Stimulated activated CD4-positive, alpha-beta T cell treated with anti-CD3 and anti-CD28 coated beads, Interleukin-15, amount 100 ng/mL, for 1 hour (primary cell): ENCODE measurements at places on chromosomes 4 and X.

DNA sequence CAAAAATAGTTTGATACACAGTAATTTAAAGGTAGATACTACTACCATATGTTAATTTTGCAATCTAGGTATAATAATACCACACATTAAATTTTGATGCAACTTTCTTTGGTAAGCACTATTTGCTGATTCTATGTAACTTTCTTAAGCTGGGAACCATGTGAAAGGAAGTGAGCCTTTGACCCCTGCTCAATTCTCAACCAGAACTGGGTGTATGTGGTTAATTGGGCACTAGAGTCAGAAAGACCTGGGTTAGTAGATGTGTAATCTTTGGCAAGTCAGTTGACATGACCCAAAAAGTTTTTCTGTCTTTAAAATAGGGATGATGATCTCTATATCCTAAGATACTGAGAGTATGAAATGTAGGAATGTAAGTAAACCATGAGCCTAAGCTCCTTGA lies 22.4 kb downstream of the TLR2 start:
- DNase-seq: no peak

DNA sequence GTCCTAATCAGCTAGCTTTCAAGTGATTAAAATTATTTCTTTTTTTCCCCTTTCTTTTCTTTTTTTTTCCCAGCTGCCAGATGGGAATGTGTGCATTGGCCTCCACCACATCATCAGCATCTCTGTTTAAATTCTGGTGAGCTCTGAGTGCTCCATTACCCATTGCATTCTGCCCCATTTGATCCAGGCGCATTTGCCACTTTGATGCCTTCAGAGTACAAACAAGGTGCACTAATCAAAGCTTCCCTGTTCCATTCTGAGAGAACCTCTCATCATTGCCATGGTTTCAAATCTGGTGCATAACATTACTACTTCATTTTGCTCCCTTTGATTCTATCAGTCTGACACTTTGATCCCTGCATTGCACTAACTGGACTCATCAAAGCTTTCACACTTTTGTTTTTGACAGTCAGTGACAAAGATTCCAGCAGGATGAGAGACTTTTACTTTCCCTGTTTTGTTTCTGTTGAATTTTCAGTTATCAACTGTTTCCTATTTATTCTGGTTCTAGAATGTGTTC lies 238.8 kb upstream of the PCDH10 start:
- no peak for DNase-seq

DNA sequence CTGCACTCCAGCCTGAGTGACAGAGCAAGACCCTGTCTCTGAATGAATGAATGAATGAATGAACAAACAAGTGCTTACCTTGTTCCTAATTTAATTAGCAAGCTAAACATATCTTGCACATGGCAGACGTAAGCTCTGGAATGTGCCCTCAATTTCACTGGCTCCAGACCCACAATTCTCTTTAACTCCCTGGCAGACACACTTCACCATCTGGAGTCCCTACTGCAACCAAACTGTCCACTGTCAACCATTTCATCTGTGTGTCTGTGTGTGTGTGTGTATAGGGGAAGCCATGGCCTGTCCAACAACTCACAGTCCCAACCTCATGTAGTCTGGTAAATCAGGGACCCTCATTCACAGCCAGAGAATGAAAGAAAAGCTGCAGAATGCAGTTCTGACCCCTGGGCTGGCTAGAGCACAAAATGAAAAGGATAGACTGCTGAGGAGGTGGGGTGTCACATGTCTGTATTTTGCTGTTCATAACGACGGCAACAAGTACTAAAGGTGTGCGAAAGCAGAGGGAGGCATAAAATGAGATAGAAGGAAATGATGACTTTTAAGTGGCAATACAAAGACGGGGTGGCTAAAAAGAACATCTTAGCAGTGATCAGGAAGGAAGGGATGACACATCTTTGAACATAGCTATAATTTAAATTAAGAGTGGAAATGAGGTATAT lies 114.1 kb downstream of the TSPAN5 start:
- no peak for DNase-seq

- no peak for DNase-seq
Observed at GRCh38 chr4:7811536-7812191, 128.0 kb downstream of the AFAP1 start.

- no peak for DNase-seq
Observed at GRCh38 chr4:69484011-69484410, 11.7 kb downstream of the UGT2B4 start.

DNA sequence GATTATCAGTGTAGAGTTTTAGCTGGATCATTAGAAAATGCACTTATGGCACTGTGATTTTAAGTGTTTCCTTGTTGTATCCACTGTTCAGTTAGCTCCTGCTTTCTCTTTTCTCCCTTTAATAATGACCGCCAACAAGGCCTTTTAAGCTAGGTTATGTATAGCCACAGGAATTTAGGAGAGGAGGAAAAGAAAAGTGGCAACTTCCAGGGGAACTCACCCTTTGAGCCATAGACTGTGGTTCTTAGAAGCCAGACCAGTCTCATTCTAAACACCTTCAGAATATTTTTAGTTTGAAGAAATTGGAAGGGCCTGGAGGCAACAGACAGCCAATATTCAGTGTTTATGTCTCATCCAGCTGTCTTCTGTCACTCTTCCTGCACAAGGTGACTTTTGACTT lies 6.1 kb downstream of the FGF2 start:
- no peak for DNase-seq

DNA sequence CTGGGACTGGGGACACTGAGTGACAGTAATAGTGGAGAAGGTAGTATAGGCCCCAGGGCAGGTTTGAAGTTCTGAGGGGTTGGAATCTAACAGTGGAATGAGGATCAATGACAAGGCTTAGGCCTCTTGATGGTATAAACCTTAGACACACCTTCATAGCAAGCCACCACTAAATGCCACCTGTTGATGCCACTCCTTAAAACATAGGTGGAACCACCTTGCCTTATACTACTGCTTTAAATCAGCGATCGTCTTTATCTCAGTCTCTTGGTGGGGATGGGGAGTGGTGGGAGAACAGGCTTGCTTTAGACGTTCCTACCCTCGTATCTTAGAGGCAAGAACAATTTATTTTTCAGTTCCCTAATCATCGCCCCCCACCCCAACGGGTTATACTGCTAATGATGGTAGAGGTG lies 1.2 kb downstream of the RAB33B start:
- DNase-seq: no peak

- no peak for DNase-seq
Observed at GRCh38 chrX:106144755-106145639, 23.1 kb upstream of the PWWP3B start.

DNA sequence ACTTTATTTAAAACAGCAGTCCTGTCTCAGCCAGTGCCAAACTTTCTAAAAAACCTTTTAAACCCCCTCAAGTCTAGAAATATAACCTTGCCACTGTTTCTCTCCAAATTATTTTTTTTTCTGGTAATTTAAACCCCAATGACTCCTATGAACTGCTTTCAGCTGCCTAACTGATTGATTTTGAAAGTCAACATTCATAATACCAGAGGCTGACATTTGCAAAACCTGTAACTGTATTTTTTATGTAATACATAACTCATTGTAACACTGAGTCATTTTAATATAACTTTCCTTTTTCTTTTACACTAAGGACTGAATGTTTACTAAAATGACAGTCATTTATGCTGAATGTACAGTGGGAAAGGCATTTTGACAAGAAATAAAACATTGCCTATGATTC lies 19.1 kb upstream of the EGFL6 start:
- no peak for DNase-seq

- DNase-seq: no peak
Observed at GRCh38 chr4:72531768-72532290, 37.2 kb downstream of the ADAMTS3 start.

DNA sequence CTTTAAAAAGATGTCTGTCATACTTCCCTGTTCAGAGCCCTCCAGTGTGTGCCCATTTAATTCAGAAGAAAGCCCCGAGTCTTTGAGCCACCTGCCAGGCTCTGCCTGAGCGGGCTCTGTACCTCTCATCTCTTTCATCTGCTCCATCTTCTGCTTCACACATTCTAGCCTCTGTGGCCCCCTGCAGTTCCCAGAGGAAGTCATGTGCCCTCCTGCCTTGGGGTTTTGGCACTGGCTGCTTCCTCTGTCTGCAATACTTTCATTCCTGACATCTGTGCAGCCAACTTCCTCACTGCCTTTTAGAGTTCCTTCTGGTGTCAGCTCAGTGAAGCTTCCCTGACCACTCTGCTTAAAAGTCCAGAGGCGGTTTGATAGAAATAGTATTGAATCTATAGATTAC lies 6.2 kb upstream of the STK32B start:
- no peak for DNase-seq

GRCh38 chr4:99647071-99647470 lies 10.6 kb downstream of the C4orf54 start:
- no peak for DNase-seq

GRCh38 chr4:133869486-133869885 lies 332.1 kb downstream of the PABPC4L start:
- DNase-seq: no peak

GRCh38 chrX:128698573-128699181 lies 646.5 kb upstream of the ACTRT1 start:
- no peak for DNase-seq

- DNase-seq: no peak
Observed at GRCh38 chr4:186939766-186940165, 216.1 kb upstream of the FAT1 start.

DNA sequence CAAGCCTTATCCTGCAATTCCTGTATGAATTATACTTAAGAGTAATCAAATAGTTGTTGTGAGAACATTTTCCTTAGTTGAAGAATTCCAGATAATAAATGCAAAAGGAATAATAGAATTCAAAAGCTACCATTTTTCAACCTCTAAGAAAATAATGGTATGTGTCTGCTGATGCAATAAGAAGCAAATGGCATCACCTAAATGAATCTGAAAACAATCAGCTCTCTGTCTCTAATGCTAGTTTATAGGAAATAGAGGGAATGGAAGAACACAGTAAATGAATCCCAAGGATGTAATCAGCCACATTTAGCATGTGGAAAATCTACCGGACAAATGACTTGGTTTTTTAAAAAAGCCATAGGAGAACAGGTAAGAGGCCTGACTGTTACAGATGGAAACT lies 115.1 kb downstream of the DCHS2 start:
- DNase-seq: no peak

DNA sequence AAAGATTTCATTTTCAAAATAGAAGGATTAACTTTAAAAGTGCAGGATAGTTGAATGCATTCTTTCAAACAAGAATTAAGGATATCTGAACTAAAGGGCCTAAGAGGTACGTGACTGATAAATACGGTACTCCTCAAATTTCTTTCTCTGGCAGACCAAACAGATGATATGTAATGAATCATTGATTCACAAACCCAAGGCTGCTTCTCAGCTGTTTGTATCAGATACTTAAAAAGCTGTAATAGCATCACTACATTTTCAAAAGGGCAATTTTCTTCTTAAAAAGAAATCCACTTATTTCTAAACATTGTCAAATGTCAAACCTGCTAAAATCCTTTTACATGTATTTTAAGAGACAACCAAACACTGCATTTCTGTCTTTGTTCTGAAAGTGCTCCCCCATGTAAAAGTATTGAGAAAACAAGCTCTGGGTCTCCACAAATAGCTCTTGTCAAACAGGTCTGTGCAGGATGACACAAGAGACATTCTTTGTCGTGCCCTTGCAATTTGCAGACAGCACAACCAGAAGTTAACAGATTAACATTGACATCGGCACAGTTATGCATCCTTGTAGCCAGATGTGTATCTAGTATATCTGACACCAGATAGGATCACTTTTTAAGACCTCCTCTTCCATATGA lies 82.0 kb downstream of the MANBA start:
- no peak for DNase-seq

DNA sequence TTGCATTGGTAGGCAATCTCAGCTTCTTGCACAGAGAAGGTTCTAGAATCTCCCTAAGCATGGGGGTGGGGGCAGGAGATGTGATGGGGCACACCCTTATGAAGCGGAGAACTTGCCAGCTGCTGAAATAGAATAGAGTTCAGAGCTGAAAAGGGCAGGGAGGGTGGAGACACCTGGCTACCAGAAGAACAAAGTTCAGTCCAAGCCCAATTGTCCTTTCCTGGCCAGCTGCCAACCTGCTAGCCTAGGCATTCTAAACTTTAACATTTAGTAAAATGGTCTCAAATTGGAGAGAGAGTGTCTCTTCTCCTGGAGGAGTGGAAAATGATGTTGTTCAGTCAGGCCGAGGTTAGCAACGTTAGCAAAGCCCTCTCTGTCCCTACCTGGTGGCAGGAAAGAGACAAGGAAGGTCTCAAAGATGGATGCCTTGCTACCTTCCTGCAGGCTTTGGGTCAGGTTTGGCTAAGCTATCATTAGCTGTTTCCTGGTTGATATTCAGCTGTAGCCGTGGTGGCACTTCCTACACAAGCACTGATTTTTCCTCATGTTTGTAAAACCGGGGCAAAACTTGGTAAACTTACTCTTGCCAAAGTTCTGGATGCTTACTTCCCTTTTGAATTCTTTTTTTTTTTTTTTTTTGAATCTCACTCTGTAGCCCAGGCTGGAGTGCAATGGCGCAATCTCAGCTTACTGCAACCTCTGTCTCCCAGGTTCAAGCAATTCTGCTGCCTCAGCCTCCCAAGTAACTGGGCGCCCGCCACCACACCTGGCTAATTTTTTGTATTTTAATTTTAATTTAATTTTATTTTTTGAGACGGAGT lies 34.7 kb upstream of the NYX start:
- no peak for DNase-seq

DNA sequence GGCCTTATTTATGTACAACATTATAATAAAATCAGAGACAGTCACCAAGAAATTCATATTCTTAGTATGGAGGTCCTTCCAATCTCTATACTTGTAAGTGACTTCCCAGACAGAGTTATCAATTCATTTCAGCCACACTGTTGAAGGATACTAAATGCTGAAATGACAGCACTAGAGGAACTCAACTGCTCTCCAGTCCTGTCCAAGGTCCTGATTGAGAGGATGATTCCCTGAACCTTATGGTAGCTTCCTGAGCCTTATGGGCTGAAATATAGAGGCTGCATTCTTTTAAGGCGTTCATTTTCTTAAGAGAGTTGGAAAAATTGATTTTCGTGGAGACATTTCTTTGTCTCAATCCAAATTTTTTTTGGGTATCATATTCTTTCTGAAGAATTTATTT lies 205.9 kb downstream of the TLL1 start:
- DNase-seq: no peak

- no peak for DNase-seq
Observed at GRCh38 chr4:37157476-37158167, 86.9 kb upstream of the NWD2 start.

- DNase-seq: no peak
Observed at GRCh38 chr4:83356899-83357661, 22.4 kb upstream of the HPSE start.

DNA sequence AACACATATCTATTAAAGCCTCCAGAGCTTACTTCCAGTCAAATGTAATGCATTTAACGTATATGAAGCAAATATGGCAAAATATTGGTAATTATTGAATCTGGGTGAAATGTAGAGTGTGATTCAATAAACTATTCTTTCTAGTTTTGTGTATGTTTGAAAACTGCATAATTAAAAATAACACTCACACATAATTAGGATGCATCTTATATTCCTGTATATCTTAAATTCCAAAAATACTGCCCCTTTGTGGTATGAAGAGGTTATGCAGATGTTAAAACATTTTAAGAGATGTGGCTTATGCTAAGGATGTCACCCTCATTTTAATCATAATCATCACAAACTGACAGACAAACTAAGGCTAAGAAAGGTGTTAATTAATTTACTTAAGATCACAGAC lies 182.9 kb downstream of the COX18 start:
- DNase-seq: no peak

GRCh38 chr4:156374069-156374468 lies 420.4 kb upstream of the CTSO start:
- no peak for DNase-seq

- no peak for DNase-seq
Observed at GRCh38 chr4:99654361-99654761, 3.3 kb downstream of the C4orf54 start.
